GM19239 (cell line): ENCODE measurements at places on chromosomes 16 and 17.

DNA sequence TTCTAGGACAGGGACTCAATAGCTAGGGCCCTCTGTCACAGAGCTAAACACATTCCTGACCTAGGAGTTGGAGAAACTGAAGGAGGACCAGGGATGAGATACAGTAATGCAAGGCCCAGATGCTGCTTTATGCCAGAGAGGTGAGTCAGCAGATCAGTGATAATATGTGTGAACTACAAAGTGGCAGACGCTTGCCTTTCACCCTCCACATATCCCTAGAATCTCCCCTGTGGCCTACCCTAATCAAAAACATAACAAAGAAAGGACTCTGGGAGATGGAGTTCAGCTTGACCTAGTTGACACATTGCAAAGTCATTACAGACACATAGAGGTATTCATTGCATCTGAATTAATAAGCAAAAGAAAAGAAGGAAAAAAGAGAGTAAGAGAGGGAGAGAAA lies 417.6 kb upstream of the DYNLRB2 start:
- DNase-seq = no peak

DNA sequence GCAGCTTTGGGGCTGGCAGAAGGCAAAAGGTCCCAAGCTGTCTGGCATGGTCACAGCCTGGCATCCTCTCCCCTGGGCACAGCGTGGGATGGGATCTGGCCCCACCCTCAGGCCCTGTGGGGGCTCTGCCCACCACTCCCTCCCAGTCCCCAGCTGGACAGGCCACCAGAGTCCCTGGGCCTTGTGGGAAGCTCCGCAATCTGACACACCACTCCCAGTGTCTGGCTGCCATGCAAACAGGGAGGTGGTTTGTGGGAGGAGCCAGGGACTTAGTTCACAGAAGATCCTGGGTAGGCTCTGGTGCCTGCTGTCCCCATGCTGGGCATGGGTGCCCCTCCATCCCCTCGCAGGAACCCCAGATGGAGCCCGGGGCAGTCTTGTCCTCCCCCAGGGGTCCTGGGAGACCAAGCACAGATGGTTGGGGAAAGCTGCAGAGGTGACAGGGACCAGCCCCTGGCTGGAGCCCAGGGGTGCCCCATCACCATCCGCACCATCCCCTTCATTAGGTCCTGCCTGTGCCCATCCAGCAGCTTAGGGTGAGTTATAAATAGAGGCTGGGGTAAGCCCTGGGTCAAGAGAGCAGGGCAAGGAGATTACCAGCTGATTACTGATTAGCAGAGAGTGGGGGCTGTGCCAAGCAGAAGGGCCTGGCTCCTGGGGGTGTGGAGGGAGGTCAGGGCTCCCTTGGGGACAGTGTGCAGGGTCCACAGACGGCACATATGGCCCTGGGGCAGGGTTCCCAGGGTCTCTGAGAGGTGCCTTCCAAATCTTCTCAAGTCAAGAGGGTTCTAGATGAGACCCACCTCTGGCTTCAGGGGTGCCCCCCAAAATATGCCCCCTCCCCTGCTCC lies 6.2 kb downstream of the FSCN2 start:
- DNase-seq = no peak

DNA sequence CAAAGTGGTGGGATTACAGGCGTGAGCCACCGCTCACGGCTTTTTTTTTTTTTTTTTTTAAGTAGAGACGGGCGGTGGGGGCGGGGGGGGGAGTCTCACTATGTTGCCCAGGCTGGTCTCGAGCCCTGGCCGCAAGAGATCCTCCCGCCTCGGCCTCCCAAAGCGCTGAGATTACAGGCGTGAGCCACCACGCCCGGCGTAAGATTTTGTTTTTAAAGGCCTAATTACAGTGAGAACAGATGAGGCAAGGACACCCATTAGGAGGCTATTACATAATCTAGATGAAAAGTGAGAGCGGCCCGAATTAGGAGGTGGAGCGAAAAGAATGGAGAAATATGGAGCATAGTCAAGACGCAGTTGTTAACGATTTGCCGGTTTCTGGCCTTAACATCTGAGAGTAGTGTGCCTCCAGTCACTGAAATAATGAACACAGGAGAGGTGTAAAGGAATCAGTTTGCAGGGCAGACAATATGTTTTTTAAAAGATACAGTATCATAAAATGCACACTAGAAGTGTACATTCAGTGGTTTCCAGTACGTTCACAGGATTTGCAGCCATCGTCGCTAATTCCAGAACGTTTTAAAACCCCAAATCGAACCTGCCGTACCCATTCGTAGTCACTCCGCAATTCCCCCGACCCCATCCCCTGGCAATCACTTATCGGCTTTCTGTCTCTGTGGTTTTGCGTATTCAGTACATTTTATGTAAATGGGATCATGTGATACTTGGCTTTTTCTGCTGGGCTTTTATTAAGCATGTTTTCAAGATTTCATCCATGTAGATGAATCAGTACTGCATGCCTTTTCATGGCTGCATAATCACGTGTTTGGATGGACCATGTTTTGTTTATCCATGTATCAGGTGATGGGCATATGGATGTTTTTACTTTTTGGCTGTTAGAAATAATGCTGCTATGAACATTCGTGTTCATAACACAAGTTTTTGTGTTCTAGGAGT lies 1.4 kb upstream of the SLX4 start:
- DNase-seq = no peak

- DNase-seq = no peak
Observed at GRCh38 chr16:51155199-51155607, 4.1 kb upstream of the SALL1 start.

DNA sequence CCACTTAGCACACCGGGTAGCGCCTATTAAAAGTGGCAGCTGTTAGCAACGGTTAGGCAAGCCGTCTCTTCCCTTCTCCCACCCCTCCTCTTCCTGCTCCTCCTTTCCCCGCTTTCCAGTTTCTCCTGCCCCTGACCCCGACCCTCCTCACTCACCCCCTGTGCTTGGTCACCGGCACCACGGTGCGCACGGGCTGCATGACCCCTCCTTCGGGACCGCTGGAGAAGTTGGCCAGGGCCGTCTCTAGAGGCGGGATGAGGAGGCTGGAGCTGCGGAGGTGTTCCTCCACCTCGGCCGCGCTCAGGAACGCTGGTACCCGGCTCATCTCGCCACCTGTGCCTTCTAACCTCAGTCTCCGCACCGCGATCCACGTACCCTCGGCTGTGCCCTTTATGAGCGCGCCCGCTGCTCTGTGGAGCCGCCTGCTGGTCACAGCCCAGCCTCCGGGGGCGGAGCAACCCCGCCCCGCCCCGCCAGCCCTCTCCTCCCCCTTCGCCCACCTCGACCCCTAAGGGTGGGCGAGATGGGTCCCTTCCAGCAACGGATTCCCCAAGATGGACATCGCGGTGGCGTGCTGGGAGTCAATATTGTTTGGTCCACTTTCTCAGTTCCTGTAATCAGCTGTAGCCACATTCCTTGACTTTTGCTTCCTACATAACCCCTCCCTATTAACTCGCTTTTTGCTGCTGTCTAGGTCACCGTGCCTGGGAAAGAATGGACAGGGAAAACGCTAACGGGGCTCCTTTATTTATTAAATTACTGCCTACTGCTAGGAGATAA lies at the start of gene CRYM:
TSS of gene CRYM (minus strand) at position 364 of the 780 bp plus-strand sequence. CDS start at position 325, 39 bp downstream.
- peak; percentile 63 for DNase-seq

GRCh38 chr17:231191-231965 lies 49.9 kb upstream of the DOC2B start:
- no peak for DNase-seq

DNA sequence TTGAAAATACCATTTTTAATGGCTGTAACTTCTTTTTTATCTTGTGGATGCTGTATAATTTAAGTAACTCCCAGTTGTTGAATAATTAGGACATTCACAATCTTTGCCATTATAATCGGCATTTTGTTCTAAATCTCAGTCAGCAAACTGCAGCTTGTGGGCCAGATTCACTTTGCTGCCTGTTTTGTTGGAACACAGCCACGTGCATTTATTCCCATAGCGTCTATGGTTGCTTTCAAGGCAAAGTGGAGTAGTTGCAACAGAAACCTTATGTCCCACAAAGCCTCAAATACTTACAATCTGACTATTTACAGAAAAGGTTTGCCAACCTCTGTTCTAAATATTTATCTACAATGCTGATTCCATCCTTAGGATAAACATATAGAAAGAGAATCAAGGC lies 39.2 kb upstream of the TMC5 start:
- DNase-seq = no peak

DNA sequence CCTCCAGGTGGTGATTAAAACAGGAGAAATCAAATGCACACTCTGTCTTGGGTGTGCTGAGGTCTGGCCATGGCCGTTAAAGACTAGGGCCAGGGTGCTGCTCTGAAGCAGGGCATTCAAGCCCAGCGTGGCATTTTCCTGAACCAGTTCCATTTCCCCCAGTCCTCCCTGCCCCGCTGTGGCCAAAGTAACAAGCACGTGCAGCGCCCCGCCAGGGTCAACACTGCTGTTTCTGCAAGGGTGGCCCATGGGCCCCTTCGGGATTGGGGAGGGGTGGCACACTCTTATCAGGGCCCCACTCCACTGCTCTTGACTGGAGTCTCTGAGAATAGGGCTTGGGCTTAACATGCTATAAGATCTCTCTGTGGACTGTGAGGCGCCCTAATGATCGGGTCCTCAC lies 72.9 kb downstream of the IL21R start:
- DNase-seq = no peak

DNA sequence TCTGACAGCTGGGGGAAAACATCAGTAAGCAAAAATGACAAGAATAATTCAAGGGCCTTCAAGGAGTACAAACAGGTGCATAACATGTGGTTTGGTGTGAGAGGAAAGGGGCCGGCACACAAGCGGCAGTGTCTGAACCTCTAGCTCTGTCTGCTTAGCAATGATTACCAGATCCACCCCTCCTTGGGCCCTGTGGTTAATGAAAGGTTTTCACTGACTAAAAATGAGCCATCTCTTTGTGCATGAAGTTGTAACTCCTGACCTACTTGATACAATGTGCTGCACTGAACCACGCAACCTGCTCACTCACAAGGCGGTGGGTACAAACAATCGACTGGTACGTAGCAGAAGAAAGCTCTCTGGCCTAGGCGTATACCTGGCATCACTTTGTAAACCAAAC lies 15.1 kb downstream of the FAM117A start:
- peak; percentile 58 for DNase-seq

- DNase-seq = no peak
Observed at GRCh38 chr16:12320298-12320706, 343.8 kb downstream of the SNX29 start.

- no peak for DNase-seq
Observed at GRCh38 chr16:69848637-69849545, 86.8 kb downstream of the WWP2 start.
